Spleen (tissue), 13 donors: ENCODE measurements at places on chromosomes 2 and 18. TPM values are rescaled to one million over a fixed set of nuclear protein-coding genes. Genes with fewer than 3 reads are reported as not detected.

GRCh38 chr2:7394195-7394594, 477.0 kb downstream of the RNF144A start:
- H3K36me3 ChIP-seq: no peaks in the 10 kb centered on the region
- H3K27ac ChIP-seq: no peak overlapping the region
- DNase-seq: no peak
- no peak overlapping the region for H3K4me3 ChIP-seq

DNA sequence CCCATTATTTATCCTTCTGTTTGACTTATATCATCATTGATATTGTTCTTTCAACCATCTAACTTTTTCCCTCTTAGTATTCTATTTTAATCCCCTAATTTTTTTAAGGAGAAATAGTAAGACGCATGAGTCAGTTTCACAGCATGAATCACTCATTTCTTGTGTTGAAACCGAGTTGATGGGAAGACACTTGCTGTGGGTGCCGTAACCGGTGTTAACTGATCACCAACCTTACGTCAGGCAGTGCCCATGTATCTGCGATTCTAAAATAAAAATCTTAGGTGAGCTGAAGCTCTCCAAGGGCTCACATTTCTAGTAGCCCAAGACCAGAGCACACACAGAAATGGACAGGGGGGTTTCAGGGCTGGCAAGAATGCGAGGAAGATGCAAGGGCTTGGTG, 348.1 kb downstream of the GALR1 start:
- no peaks in the 10 kb centered on the region for H3K27me3 ChIP-seq
- H3K4me1 ChIP-seq: no peaks in the 10 kb centered on the region
- no peak for DNase-seq
- H3K27ac ChIP-seq: no peak overlapping the region

DNA sequence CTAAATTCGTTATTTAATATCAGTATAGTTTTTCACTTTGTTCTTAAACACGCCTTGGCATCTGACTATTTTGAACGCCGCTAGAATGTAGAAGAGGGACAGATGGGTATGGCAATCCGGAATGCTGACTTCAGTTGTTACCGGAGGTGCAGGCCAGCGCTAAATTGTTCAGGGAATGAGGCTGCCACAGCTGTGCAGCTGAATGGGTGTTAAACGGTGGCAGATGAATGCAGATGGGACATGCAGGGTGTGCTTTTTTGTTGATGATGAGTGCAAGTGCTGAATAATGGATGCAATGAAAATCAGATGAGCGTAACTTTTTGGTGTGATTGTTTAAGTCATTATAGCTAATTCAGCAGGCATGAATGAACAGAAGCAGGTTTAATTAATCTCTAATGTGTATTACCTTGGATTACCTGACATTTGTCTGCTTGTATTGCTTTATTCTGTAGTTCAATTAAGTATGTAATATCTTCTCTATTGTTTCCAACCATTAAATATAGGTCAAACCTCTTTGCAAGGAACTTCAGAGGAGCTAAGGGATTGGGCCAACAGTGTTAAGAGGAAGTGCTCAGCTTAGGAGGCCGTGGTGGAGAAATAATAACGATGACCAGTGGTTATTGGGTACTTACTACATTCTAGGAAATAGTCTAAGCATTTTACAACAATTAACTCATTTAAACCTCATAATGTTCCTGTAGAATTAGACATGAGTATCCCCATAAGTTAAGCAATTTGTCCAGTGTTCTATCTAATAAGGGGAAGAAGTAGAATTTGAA, 11.9 kb upstream of the CREG2 start:
- H3K4me3 ChIP-seq: no peak overlapping the region
- peaks cover 6% of the 10 kb centered on the region for H3K4me1 ChIP-seq
- H3K36me3 ChIP-seq: no peaks in the 10 kb centered on the region
- DNase-seq: no peak
- H3K27ac ChIP-seq: no peak overlapping the region

DNA sequence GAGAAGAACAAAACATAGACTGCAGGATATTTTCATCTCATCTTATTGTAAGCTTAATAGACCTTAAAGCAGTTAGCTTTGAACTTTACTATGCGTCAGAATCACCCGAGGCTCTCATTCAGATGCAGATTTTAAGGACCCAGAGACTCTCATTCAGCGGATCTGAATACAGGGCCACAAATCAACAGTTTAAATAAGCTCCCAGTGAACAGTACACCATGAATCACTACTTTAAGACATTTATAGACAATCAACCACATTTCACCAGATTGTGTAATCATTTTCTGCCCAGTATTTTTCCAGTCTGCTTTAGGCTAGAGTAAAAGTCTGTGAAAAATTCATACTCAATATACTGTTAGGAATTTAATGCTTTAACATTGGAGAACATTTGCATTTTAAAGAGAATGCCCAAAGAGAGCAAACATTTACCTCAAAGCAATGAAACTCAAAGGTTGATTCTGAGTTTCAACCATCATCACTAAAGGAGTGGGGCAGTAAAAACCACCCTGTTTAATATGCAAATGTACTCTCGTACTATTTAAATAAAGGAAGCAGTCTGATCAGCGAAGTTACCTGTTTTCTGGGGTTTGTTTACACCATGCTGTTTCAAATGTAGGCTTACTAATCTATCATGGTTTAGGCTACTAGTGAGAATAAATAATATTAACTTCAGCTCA, 11.0 kb upstream of the ALPK2 start:
- H3K4me1 ChIP-seq: peaks cover 31% of the 10 kb centered on the region
- no peaks in the 10 kb centered on the region for H3K36me3 ChIP-seq
- no peak for DNase-seq
- H3K27me3 ChIP-seq: no peaks in the 10 kb centered on the region
- H3K27ac ChIP-seq: no peak overlapping the region
- H3K4me3 ChIP-seq: no peak overlapping the region

DNA sequence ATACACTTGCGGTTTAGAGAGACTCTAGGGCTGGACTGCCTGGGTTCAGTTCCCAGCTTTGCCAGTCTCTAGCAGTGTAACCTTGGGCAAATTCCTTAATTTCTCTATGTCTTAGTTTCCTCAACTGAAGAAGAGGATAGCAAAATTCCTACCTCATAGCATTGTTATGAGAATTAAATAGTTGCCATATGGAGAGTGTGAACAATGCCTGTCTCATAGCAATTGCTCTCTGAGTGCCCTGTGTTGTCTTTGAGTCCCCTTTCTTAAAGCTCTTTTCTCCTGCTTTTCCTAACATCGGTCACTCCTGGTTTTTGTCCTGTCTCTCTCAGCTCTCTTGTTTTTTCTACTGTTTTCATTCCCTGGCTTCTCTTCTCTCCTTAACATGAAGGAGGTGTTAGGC, 116.8 kb upstream of the ALPP start:
- no peak overlapping the region for H3K27ac ChIP-seq
- DNase-seq: no peak
- no peaks in the 10 kb centered on the region for H3K4me1 ChIP-seq
- peaks cover 74% of the 10 kb centered on the region for H3K36me3 ChIP-seq
- no peak overlapping the region for H3K4me3 ChIP-seq

GRCh38 chr2:174788291-174788929, 24.1 kb upstream of the CHRNA1 start:
- no peak overlapping the region for H3K4me3 ChIP-seq
- peaks cover 10% of the 10 kb centered on the region for H3K4me1 ChIP-seq
- no peaks in the 10 kb centered on the region for H3K27me3 ChIP-seq
- peak overlapping the region; percentile 14 for H3K27ac ChIP-seq

- no peaks in the 10 kb centered on the region for H3K36me3 ChIP-seq
- peaks cover 10% of the 10 kb centered on the region for H3K4me1 ChIP-seq
- no peak for DNase-seq
- peak overlapping the region; percentile 51 for H3K27ac ChIP-seq
- no peak overlapping the region for H3K4me3 ChIP-seq
Observed at GRCh38 chr2:216657086-216657855, 24.1 kb downstream of the IGFBP2 start.

GRCh38 chr2:164662868-164663631, 41.8 kb upstream of the GRB14 start:
- H3K4me3 ChIP-seq: no peak overlapping the region
- no peak overlapping the region for H3K27ac ChIP-seq
- no peak for DNase-seq
- H3K4me1 ChIP-seq: no peaks in the 10 kb centered on the region
- no peaks in the 10 kb centered on the region for H3K36me3 ChIP-seq

GRCh38 chr2:156517419-156517818, 81.2 kb downstream of the GPD2 start:
- H3K36me3 ChIP-seq: peaks cover 13% of the 10 kb centered on the region
- no peak overlapping the region for H3K4me3 ChIP-seq
- no peaks in the 10 kb centered on the region for H3K4me1 ChIP-seq

GRCh38 chr2:104790100-104790811, 63.7 kb upstream of the POU3F3 start:
- H3K36me3 ChIP-seq: no peaks in the 10 kb centered on the region
- peaks cover 5% of the 10 kb centered on the region for H3K27me3 ChIP-seq
- no peaks in the 10 kb centered on the region for H3K4me1 ChIP-seq
- H3K27ac ChIP-seq: no peak overlapping the region

HES6 gene
- polyA plus RNA-seq: 14.2 TPM

DNA sequence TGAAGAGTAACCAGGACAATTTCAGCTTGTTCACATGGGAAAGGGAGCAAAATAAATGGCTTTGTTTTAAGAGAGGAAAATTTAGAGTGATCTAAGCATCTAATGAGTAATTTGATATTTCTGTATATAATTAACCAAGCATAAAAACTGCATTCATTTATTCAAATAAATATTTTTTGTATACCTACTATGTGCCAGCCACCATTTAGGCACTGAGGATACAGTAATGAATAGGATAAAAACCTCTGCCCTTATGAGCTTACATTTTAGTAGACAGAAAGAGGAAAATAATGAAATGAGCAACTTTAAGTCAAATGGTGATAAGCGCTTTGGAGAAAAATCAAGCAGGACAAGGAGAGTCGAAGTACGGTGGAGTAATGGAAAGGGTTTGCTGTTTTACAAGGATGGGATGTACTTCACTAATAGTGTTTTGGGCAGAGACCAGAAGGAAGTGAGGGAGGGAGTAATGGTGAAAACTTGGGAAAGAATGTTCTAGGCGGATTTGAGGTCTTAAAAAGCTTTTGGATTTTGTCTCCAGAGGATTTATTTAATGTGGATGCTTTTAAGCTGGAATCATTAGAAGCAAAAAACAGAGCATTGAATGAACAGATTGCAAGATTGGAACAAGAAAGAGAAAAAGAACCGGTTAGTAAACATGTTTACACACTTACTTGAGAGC, 17.4 kb downstream of the NDC80 start:
- H3K27ac ChIP-seq: peak overlapping the region; percentile 58
- no peak for DNase-seq
- no peaks in the 10 kb centered on the region for H3K27me3 ChIP-seq

RUFY4 gene
- 3.7 TPM for polyA plus RNA-seq

DNA sequence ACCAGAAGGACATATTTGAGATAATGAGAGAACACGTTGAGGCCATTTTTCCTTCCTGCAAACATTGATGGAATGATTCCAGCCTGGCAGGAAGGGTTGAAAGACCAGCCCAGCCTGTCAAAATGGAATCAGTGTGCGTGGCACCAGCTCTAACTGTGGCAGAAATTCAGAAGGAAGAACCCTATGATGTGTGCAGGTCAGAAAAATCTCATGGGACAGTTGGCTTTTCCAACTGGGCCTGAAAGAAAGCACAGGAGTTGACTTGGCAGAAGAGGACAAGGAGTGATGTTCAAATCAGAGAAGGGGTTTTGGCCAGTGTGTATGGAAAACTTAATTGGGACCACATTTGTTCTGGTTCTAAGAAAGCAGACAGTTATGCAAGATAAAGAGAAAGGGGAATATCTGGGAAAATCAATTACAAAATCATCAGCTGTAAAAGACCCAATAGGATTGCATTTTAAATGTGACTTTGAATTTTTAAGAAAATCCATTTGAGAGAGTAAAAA, 192.8 kb upstream of the PID1 start:
- no peaks in the 10 kb centered on the region for H3K27me3 ChIP-seq
- no peaks in the 10 kb centered on the region for H3K4me1 ChIP-seq
- no peak overlapping the region for H3K27ac ChIP-seq
- no peak for DNase-seq
